Cortex of kidney (tissue), 1 donor: ENCODE measurements at places on chromosomes 1 and 21.

DNA sequence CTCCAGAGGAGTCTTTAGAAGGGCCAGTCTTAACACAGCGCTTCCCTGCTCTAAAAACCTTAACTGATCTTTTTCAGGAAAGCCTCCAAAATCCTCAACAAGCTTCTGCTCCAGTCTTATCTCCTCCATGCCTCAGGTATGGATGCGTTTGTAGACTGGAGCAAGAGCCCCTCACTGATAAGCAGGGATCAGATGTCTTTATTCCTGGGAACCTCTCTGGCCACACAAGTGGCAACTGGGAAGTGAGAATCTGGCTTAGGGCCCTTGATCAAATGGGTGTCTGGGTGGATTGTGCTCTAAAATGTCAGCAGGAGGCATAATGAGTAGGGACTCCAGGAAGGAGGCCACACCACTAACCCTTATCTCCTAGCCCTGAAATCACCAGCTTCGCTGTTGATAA, 1.4 kb downstream of the ZBTB8A start:
- DNase-seq, result no peak

DNA sequence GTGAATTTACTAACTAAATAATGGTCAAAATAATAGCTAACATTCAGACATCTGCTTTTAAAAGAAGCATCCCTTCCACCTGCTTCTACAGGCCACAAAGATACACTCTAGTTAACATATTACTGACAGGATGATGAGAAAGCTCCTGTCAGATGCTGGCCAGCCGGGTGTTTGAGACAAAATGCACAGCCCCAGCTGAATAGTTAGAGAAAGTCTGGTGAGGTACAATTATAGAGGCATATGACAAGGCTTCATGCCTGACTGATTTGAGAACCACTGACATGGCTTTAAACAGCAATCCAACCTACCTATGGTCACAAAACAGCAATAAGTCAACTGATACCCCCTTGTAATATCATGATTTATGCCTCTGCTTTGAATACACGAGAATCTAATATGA, 137.0 kb downstream of the DENND1B start:
- DNase-seq, result no peak

- DNase-seq, result no peak
Observed at GRCh38 chr1:168148916-168149315, 12.2 kb upstream of the GPR161 start.

GRCh38 chr1:59307591-59307990, 10.7 kb downstream of the FGGY start:
- no peak for DNase-seq

DNA sequence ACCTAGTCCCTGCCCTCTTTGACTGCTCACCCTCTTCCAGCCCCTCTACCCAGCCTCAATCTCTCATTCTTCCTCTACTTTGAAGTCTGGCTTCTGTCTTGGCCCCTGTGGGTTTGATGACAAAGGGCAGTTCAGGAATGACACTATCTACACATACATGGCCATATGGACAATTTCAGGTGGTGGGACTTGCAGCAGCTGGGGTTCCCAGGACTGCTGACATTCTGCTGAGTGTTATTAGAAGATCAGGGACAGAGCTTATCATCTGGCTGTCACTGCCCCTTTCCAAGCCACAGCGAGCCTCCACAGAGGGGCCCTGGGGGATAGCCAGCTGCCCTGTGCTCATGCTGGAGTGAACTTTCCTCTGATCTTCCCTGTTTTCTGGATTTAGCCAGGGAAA, 97.4 kb upstream of the IPO9 start:
- DNase-seq, result no peak

GRCh38 chr21:32597205-32597604, 11.9 kb upstream of the TCP10L start:
- no peak for DNase-seq

GRCh38 chr21:29187944-29188343, 57.5 kb downstream of the MAP3K7CL start:
- DNase-seq, result no peak

GRCh38 chr21:28959367-28960099, 33.1 kb downstream of the LTN1 start:
- no peak for DNase-seq

DNA sequence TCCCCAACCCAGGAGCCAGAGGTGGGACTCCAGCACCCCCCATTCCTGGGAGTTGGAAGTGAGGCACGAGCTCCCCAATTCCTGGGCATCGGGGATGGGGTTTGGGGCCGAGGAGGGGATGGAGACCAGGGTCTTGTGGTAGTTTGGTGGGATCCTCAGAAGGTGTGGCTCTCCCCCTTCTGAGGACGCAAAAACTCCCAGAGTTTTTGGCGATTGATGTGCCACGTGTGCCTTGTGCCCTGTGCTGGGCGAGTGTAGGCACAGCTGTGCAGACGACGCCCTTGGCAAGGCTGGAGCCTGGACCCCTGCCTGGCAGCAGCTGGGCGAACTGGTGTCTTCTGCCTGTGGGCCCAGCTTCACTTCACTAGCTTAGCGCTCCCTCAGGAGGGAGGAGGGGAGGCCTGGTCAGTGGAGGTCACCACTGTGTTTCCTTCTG, 2.6 kb downstream of the GUK1 start:
- no peak for DNase-seq

GRCh38 chr1:6911974-6912373, 126.7 kb downstream of the CAMTA1 start:
- no peak for DNase-seq

- DNase-seq, result no peak
Observed at GRCh38 chr1:22841860-22842281, 130.8 kb downstream of the LACTBL1 start.

GRCh38 chr1:84703431-84703830, 13.2 kb upstream of the SSX2IP start:
- no peak for DNase-seq

GRCh38 chr1:178931858-178932551, 61.1 kb upstream of the ANGPTL1 start:
- DNase-seq, result no peak

- no peak for DNase-seq
Observed at GRCh38 chr1:110607536-110608230, 1.5 kb upstream of the KCNA2 start.

DNA sequence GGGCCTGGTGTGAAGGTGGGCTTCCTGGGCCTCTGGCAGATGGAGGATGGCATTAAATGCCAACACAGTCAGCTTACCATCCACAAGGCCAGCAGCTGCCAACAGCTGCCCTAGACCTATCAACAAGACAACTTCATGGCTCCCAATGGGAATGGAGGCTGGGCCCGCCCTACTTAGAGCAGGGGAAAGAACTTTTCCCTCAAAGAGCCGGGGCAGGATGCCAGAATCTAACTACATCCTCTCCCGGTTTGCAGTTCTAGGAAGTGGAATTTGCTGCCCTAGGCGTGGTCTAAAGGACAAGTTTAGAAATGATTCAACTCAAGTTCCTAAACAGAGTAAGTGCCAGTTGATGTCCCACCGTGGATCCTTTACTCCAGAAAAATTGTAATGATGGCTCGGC, 13.1 kb downstream of the ICMT start:
- DNase-seq, result no peak

DNA sequence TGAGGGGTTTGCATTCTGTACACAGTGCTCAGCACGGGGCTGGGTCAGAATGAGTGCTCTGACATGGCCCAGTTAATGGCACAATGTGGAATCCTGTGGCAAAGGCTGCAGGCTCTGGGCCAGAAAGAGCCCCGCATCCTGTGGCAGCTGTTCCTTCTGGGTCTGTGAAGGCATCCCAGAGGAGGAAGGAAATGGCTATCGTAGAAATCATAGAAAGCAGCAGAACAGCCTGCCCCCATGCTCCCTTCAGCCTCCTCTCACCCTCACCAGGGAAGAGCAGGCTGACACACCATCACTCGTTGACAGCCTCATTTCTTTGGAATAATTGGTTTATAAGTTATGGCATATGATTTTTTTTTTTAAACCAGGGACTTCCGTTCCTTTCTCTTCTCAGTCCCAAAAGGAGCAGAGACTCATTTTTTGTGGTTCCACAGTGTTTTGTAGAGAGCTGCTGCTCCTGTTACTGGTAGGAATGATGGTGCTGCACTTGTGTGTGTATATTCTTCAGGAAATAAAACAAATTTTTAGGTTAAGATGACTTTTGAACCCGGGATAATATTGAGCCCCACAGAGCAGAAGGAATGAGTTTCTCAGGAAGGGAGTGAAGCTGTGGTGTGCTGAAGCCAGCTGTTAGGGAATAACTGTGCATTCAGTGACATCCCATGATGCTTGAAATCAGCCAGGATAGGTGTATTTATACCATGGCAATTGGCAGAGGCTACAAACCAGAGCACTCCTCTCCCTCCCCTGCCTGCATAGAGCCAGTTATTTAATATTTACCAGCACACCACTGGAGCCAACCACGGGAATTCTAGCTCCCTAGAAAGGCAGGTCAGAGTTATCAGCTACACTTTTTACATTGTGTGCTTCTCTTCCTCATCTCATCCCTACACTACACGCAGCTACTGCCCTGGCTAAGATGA, 32.0 kb downstream of the PLXNA2 start:
- DNase-seq, result no peak

GRCh38 chr1:6694121-6694713, 7.4 kb downstream of the DNAJC11 start:
- no peak for DNase-seq

DNA sequence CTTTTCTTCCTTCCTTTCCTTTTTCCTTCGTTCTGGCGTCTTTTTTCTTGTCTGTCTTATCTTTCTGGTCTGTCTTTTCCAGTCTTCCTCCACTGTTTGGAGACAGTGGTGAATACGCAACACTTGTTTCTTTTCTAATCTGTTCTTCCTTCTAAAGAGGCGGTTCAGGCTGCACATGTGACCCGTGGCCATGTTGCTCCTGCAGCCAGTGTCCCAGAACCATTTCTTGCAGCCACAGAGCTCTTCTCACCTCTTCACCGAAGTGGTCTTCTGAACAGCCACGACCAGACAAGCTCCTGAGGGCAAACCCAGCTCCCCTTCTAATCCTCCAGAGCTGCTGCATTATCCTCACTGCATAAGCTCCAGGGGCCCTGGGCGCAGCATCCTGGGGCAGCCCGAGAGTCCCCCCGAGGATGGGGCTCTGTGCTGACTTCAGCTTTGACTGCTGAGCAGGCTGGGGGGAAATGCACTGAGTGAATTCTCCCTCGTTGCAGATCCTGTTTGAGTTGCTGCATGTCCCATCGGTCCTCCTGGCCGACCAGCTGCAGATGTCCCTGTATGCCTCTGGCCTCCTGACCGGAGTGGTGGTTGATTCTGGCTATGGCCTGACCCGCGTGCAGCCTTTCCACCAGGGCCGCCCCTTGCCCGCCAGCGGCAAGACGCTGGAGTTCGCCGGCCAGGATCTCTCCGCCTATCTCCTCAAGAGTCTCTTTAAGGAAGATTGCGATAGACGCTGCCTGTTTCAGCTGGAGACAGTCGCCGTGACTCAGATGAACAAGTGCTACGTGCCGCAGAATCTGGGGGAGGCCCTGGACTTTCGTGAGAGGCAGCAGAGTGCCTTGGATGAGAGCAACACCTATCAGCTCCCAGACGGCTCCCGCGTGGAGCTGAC, 70.4 kb downstream of the ACTL8 start:
- DNase-seq, result no peak

GRCh38 chr1:183898610-183899009, 93.7 kb downstream of the RGL1 start:
- no peak for DNase-seq

DNA sequence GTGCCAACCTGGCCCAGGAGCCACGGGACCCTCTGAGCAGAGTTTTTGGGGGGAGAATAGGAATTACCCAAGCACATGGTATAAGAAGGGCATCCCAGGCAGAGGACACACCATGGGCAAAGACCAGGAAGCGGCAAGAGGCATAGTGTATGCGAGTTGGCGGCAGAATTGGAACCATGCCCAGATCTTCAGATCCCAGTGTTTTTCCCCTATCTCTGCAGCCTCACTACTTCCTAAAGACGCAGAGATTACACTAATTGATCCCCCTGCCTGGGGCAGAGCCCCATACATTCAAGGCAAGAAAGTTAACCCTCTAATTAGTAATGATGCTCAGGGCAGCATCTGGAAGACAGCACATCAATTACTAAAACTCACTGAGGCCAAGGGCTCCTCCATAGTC, 48.2 kb downstream of the SYT2 start:
- DNase-seq, result no peak

DNA sequence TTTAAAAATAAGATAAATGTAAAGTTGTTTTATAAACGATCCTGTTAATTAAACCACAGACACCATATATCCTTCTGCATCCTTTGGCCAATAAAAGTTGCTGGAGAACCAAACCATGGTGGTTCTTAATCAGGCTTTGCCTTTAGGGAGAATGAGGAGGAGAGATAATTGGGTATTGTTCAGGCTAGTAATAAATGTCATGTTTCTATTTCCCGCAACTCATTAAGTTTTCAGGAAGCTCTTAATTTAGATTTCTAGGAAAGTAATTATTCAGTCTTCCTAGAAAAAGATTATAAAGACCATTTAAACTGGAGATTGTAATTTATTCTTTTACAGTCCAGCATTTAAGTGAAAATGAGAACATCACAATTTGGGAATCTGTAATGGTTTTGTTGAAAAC, 34.5 kb downstream of the RAB4A start:
- no peak for DNase-seq

- DNase-seq, result no peak
Observed at GRCh38 chr1:26028490-26028980, 7.0 kb downstream of the EXTL1 start.

DNA sequence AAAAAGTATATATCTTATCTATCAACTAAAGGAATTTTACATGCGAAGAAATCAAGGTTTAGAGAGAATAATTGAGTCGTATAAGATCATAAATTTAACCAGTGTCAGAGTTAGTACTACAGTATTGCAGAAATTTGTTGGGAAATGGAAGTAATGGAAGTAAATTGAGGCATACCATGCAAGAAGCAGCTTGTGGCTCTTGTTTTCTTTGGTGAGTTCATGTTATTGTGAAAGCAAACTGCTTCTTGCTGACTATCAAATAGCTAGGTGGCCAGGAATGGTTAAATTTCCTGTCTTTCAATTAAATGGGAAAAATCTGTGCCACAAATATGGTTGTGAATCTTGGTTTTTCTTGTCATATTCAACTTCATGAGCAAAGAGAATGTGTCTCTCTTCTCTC, 652.7 kb downstream of the LMO4 start:
- no peak for DNase-seq

- DNase-seq, result no peak
Observed at GRCh38 chr1:152982076-152982475, 1.8 kb upstream of the SPRR1A start.

GRCh38 chr1:168374566-168374965, 93.9 kb downstream of the TBX19 start:
- no peak for DNase-seq

GRCh38 chr1:35426097-35426586, 131.1 kb downstream of the KIAA0319L start:
- no peak for DNase-seq

- DNase-seq, result no peak
Observed at GRCh38 chr1:236336084-236336483, 54.3 kb upstream of the ERO1B start.

DNA sequence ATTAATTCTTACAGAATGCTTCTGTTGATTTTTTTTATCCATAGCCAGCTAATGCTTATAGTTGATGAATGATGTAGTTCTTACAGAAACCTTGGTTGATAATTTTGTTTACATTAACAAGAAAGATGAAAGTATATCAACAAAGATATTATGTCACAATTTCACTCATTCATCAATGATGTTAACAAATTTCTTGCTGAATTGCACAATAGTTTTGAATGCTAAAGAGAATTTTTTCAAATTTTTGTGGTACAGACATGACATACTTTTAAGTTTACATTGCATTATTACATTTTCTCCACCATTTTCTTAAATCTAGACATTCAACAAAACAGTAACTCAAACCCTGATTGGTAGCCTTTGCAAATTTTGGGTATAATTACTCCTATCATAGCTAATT, 236.3 kb downstream of the FOXD2 start:
- no peak for DNase-seq

- no peak for DNase-seq
Observed at GRCh38 chr1:213083112-213083445, 32.0 kb downstream of the RPS6KC1 start.
